ENCODE measurements at places on chromosomes 13 and 19.

GRCh38 chr13:75633285-75633684, 2.8 kb upstream of the LMO7 start:
- DNase-seq, result no peak

- DNase-seq, result peak; percentile 79
These were observed 2.9 kb downstream of the CILP2 start for GRCh38 chr19:19540715-19541515.

GRCh38 chr19:16005925-16006324, 57.1 kb downstream of the OR10H4 start:
- DNase-seq, result no peak

DNA sequence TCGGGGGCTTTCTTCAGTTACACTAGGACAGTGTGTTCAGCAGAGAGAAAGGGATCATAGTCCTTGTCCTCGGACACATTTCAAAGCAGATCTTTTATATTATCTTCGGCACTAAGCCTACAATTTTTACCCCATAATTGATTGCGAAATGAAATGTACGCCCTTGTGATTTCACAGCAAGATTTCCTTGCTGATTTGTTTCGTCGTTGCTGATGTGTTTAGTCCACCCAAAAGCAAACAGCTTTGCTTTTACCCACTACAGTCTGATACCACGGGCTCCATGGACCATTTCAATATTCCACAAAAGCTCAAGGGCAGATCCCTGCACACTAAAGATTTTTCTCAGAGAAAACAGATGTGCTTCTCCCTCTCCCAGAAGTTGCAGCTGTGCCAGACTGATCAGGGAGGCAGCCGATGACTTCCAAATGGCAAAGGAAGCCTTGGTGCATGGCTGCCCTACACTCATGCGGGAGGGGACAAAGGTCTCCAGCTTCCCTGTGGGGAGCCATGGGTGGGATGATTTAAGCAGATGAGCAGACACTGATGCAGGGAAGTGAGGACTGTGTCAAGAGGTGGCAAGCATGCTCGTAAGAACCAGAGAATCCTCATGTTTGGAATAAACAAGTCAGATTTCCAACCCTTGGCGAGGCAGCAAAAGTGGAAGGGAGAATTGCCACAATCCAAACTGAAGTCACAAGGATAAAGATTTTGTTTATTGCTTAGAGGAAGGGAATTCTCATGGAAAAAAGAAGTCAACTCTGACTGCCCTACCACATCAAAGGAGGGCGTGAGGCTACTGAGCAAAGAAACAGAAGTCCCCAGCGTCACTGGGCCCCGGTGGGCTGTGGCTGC, 81.1 kb downstream of the STK24 start:
- no peak for DNase-seq

- DNase-seq, result peak; percentile 15
These were observed 172.2 kb downstream of the OLFM4 start for GRCh38 chr13:53200498-53201453.

Data from activated naive CD8-positive, alpha-beta T cell treated with anti-CD3 and anti-CD28 coated beads for 36 hours (primary cell).